ENCODE measurements at places on chromosomes 3 and 15.

DNA sequence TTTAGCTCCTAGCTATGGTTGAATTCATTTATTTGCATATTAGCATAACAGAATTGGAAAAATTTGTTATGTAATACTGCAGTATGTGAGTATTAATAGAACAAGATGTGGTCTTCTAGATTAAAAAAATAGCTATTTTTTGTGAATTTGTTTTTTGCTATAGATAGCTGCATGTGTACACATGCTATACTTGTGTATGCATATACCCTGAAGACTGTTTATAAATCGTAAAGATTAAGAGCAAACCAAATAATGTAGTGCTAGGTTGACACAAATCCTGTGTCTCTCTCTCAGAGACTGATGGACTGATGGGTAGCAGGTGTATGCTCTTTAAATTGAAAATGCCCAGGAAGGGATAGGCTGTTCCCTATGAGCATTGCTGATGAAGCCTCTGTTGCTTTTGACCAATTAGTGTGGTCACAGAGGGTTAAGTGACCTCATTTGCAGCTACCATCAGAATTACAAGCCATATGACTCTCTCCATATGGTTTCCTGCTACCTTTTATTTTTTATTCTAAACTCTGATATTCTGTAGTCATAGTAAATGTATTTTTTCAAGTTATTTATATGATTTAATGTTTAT is 9.0 kb downstream of the PLCL2 start:
- no peak for DNase-seq

GRCh38 chr3:44058022-44058867 is 183.4 kb upstream of the TOPAZ1 start:
- DNase-seq, result peak; percentile 64

- no peak for DNase-seq
Observed at GRCh38 chr15:52232327-52232726, 41.1 kb upstream of the GNB5 start.

- peak; percentile 56 for DNase-seq
Observed at GRCh38 chr3:141279077-141279967, 47.7 kb downstream of the PXYLP1 start.

DNA sequence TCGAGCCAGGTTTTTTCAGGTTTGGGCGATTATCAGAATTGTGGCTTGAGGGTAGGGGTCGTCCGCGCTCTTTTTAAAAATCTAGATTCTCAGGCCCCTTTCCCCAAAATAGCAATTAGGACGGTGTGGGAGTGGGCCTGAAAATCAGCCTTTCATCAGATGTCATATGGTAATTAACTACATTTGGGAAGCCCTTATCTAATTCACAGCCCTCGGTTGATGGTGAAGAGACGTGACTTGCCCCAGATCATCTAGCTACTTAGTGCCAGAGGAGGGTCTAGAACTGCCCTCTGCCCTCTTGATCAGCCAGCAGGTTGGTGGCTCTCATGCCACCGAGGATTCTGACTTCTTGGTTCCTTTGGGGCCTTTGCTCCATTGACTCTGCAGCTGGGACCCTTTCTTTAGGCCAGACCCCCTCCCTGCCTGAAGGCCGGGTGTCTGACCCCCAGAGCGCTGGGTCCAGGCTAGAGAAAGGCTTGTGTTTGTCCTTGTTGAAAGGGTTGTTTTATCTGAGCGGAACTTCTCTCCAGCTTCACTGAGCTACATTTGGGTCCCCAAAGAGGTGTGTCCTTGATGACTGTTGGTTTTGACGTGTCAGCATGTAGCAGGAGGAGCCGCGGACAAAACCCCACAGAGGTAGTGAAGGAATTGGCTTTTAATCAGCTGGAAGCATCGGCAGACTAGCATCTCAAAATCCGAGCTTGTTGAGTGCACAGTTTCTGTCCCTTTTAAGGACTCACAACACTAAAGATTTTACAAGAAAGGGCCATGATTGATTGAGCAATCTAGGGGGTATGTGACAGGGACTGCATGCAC is 857 bp downstream of the AEN start:
- peak; percentile 72 for DNase-seq

DNA sequence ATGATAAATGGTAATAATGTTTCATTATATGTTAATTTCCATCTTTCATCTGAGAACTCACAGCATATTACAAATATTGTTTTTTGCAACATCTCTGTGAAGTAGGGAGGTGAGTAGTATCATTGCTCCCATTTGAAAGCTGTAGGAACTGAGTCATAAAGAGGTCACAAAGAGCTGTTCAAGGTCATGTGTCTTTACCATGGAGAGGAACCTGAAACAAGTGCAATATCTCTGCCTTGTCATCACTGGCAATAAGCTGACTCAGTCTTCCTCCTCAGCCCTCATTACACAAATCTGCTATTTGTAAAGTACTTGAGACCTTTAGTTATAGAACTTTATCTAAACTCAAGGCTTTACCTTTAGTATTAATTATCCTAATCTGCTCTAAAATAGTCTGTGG is 4.4 kb upstream of the ATP13A4 start:
- peak; percentile 9 for DNase-seq

DNA sequence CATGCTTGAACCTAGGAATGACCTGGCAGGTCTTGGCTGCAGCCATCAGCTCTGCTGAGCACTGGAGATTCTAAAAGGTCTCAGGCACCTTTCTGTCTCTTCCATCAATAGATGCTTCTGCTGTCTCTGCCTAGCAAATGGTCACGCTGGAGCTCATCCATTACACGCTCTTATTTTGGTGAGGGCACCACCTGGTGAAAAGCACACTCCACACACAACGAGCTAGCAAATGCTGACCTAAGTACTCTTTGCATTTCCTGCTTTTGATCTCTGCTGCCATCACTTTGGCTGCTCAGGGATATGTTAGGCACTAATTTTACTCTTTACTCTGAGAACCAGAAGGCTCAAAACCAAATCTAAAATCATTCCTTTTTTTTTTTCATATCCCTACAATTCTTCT is 91.3 kb downstream of the RAB11A start:
- DNase-seq, result no peak

DNA sequence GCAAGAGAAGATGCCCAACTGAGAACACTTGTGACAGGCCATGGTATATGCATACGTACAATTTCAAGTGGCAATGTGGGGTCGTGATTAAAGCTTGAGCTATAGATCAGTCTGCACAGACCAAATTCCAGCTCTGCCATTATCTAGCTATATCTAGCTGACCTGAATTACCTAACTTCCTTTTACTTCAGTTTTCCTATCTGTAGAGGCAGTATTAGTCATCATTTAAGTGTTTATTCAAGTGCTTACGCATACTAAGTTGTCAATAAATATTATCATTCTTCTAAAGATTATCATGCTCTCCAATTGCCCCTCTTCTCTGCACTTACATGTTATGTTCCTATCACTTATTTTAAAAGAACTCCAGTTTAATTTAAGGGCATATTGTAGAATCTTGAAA is 87.9 kb downstream of the ARPP21 start:
- DNase-seq, result no peak

DNA sequence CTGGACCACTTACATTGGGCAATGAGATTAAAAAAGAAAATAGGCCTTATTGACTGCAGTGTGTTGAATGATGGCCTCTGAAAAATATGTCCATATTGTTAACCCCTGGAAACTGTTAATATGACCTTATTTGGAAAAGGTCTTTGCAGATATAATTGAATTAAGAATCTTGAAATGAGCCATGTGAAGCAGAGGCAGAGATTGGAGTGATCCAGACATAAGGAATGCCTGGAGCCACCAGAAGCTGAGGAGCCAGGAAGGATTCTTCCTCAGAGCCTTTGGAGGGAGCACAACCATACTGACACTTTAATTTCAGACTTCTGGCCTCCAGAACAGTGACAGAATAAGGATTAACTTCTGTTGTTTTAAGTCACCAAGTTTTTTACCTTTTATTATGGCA is 510.4 kb upstream of the AGTR1 start:
- no peak for DNase-seq

Measured in ELR (cell line).